ENCODE measurements at places on chromosomes 7 and 10. TPM values are rescaled to one million over a fixed set of nuclear protein-coding genes. Genes with fewer than 3 reads are reported as not detected.

DNA sequence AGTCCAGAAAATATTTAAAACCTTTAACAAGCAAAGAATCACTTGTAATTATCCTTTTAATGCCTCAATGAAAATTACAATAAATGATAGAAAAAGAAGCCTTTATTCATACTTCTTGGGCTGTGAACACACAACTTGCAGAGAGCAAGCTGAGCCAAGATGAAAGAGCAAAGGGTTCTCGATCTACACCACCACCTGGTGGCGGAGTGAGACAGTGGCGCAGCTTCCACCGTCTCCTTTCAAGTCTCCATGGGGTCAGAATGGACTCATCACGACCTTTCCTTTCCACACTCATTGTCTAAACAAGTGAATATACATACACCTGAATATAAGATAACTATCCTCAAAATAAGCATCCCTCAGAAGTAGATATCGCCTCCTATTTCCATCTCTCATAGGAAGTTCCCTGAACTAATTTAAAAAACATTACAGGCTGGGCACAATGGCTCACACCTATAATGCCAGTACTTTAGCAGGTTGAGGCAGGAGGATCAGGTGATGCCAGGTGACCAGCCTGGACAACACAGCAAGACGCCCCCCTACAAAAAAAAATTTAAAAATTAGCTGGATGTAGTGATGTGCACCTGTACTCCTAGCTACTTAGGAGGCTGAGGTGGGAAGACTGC lies 40.7 kb downstream of the ATE1 start:
- no peak for DNase-seq

- DNase-seq: no peak
Observed at GRCh38 chr10:24706479-24707118, 17.1 kb downstream of the ARHGAP21 start.

GRCh38 chr10:84243759-84244158 lies 1.1 kb upstream of the RGR start:
- DNase-seq: no peak

- no peak for DNase-seq
Observed at GRCh38 chr7:157271991-157272324, 64.8 kb upstream of the DNAJB6 start.

DNA sequence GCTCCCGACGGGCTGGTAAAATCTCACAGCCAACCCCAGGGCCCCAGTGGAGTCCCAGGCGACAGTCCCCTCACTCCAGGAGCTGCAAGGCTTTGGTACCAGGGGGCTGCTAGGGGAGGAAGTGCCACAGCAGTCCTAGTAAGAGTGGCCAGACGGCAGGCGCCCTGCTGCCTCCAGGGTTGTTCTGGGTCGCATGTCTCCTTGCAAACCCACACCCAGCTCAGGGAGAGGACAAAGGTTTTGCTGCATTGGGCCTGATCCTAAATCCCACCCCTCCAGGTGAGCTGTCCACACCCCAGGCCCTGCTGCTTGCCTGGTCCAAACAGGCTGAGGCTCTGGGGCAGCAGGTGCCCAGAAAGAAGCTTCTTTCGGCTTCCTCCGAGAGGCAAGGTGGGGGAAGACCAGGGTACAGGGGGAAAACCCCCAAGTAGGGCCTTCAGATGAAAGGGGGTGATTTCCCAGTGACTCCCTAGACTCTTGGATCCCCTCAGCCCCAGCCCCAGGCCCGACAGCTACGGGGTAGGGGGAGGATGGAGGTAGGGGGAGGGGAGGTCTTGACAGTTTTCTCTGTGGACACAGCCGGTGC lies 4.2 kb upstream of the KCP start:
- no peak for DNase-seq

- no peak for DNase-seq
Observed at GRCh38 chr7:113824117-113824823, 94.5 kb downstream of the PPP1R3A start.

GRCh38 chr10:112710528-112710927 lies 239.5 kb upstream of the TCF7L2 start:
- DNase-seq: no peak

GRCh38 chr10:112491144-112491543 lies 44.1 kb downstream of the VTI1A start:
- DNase-seq: no peak

DNA sequence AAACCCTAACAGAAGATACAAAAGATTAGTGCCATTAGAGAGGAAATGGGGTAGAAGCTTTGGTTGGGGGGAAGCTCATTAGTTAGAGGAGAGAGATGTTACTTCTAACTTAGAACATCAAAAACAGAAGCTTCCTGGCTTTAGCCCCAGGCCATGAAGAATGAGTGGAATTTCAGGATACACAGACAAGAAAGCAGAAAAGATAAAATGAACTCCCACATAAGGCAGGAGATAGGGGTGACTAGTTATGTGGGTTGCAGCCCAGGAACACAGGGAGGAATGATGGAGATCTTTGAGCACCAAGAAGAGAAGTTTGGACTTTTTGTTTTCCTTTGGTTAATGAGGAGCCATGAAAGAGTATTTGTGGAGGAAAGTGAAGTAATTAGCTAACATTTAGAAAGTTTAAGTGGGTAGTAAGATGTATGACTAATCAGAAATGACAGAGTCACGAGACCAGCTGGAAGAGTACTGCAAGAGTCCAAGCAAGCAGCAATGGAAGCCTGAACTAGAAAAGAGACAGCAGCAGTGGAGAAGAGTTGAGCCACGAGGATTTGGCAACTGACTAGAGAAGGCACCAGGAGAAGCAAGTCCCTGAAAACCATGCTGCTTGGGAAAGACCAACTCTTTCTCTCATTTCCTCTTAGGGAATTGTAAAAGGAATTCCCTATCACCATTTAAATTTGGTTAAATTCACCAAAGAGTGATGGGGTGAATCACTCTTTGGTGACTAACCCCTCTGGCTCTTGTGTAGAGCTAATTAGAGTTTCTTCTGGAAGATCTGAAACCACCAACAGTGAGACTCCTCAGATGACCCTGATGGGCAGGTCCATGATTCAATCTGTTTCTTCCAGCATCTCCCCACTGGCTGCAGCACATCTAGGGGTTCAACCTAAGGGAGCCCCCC lies 131.9 kb downstream of the KCNMA1 start:
- DNase-seq: no peak

GRCh38 chr7:91263384-91264045 lies 718 bp upstream of the FZD1 start:
- DNase-seq: no peak

GRCh38 chr10:78802866-78803265 lies 265.9 kb upstream of the ZMIZ1 start:
- DNase-seq: no peak

GRCh38 chr7:99386584-99387238 lies 12.2 kb downstream of the ARPC1B start:
- DNase-seq: no peak

GRCh38 chr10:17506390-17506789 lies 52.0 kb upstream of the ST8SIA6 start:
- DNase-seq: peak; percentile 2

GRCh38 chr10:48547061-48547895 lies 57.6 kb downstream of the ARHGAP22 start:
- peak; percentile 63 for DNase-seq

DNA sequence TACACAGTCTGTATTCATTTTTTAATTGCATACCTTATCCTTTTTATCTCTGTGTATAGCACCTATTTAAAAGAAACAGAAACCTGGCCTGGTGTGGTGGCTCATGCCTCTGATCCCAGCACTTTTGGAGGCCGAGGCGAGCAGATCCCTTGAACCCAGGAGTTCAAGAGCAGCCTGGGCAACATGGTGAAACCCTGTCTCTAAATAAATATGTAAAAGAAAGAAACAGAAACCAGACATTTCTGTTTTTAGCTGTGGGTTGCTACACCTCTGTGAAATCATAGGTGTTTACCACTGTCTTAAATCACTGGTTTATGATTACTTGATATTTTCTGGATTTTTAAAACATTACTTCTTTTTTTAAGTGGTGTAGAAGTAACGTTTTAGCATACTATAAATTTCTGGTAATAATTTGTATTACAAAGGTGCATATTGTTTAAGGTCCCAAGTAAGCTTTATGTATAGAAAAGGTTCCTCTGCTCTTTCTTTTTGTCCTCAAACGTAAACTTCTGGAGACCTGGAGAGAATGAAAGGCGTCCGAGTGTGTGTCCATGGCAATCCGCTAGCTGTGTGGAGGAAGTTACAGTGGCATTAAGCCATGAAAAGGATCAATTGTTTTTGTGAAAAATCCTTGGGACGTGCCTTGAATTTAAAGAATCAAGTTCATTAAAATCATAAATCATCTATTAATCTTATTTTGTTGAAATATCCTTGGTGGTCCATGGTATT lies 41.1 kb downstream of the PTPRZ1 start:
- no peak for DNase-seq

Gene HOXA5
- total RNA-seq: not detected
